ENCODE measurements at places on chromosomes 3 and 15.

- no peak for DNase-seq
Observed at GRCh38 chr3:157610876-157611535, 107.8 kb upstream of the VEPH1 start.

DNA sequence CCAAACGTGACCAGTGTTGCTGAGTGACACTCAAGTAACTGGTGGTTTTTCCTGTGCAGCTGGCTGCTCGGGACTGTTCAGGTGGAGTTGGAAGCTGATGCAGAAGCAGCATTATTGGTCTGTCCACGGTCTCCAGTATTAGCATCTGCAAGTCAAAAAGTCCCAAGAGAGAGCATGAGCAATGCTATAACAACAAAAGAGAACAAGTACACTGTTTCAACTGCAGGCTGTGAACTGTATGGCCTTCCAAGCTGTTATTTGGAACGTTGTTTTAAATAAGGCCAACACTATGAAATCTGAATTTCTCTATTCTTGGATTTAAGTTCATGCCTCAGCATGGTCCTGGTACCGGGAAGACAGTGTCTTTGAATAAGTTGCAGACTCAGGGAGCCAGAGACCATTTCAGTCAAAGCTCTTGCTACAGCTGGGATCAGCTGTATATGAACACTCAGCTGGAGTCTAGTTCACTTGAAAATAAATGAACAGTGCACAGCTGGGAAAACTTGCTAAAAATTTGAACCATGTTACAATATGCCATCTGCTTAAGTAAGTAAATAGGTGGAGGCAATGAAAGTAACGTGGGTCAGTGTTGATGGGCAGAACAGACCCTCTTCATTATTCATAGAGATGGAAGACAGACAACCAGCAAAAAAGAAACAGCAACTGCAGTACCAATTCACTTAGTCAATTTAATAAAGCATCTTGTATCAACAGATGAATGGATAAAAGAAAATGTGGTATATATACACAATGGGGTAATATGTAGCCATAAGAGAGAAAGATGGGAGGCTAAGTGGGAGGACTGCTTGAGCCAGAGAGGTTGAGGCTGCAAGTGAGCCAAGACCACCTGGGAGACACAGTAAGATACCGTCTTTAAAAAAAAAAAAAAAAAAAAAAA is 45.1 kb downstream of the NR1I2 start:
- no peak for DNase-seq

GRCh38 chr3:10506696-10507095 is 1.3 kb upstream of the ATP2B2 start:
- DNase-seq = no peak

DNA sequence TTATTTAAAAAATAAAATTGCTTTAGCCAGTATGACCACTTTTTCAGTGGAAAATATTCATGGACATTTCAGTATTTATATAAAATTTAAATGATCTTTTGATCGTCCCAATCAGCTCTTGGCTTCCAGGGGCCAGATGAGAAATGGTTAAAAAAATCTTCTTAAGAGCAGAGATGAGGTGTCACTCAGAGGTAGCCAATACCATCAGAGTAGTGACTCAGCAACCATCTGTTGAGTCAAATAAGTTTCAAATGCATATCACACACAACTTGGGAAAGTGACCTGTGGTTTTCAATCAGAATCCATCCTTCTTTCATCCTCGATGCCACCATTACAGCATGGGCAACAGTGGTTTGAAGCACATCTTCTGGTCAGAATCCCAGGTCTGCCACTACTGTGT is 958.8 kb upstream of the NR2F2 start:
- DNase-seq = no peak

GRCh38 chr3:99473321-99473751 is 165.1 kb upstream of the COL8A1 start:
- DNase-seq = no peak

DNA sequence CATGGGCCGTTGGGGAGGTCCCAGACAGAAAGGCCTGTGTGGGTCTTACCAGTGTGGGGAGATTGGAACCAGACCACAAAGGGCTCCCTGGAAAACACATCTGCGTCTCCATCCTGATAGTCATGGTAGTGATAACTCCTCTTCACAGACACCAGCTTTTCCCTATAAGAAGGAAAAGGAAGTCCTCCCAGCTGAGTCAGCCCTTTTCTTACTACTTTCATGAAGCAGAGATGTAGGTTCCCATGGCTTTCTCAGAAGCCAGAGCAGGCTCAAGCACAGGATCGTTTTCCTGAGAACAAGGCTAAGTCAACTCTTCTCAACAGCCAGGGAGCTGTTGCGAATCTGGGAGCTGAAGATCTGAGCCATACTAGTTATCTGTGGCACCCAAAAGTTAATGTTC is 6.1 kb downstream of the DNASE1L3 start:
- peak; percentile 25 for DNase-seq

- DNase-seq = no peak
Observed at GRCh38 chr3:196314597-196314996, 3.4 kb downstream of the DYNLT2B start.

GRCh38 chr3:183980403-183980802 is 37.3 kb downstream of the ABCC5 start:
- no peak for DNase-seq

- no peak for DNase-seq
Observed at GRCh38 chr15:32792436-32792835, 74.6 kb downstream of the GREM1 start.

- DNase-seq = no peak
Observed at GRCh38 chr3:197397838-197398237, 99.4 kb upstream of the DLG1 start.

- DNase-seq = no peak
Observed at GRCh38 chr3:157529751-157530150, 26.5 kb upstream of the VEPH1 start.
